ENCODE measurements at places on chromosomes 6 and 20. TPM values are rescaled to one million over a fixed set of nuclear protein-coding genes. Genes with fewer than 3 reads are reported as not detected.

The RHAG gene
- not detected for total RNA-seq

DNA sequence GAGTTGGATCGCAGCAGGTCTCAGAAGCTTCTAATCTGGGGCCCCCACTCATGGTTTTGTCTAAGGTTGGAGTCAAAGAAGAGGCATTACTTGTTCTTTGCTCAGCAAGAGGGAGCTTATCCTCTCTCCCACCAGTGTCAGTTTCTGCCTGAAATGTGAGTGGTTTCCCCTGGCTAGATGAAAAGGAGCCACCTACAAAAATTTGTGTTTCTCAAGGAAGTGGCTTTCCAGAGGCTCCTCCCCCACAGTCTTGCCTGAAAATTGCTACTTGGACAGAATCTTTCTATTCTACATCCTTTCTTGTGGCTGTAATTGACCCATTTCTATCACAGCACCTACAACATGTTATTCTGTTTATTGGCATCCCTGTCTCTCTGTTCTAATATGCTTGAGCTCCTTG lies 37.9 kb downstream of the SCML4 start:
- no peaks in the 10 kb centered on the region for H3K4me1 ChIP-seq
- H3K36me3 ChIP-seq: no peaks in the 10 kb centered on the region
- H3K27ac ChIP-seq: no peak overlapping the region

The BPI gene
- not detected for total RNA-seq

The TCP11 gene
- 0.43 TPM for total RNA-seq

DNA sequence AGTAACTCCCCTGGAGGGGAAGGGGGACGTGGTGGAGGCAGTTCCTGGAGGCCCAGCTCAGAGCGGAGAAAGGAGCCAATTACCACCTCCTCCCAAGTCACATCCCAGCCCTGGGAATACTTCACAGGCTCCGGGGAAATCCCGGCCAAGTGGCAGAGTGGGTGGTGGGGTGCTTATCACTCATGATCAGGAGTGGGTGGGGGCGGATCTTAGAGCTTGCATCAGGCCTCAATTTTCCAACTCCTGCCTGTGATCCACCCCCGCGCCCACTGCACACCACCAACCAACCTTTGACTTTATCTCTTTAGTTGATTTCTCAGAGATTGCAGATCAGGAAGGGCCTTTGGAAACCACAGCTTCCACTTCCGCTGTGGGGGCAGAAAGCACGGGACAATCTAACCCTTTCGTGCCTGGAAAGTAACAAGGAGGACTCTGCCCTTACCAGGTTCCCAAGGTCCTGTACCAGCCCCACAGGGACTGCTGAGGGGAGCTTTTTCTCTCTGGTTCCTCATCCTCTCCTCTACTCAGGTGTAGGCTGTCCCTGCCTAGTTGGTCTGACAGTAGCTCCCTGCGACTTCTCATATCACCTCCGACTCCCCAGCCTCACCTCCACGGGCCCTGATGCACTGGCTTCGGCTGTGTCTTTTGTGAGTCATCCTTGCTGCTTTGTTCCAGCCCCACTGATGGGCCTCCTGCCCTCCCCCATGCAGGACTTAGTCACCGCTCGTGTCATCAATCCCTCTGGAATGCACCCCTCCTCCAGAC lies 24.9 kb upstream of the IER3 start:
- no peaks in the 10 kb centered on the region for H3K27me3 ChIP-seq
- H3K4me3 ChIP-seq: no peak overlapping the region
- peaks cover 10% of the 10 kb centered on the region for H3K4me1 ChIP-seq
- H3K36me3 ChIP-seq: no peaks in the 10 kb centered on the region

The HLA-G gene
- total RNA-seq: not detected

DNA sequence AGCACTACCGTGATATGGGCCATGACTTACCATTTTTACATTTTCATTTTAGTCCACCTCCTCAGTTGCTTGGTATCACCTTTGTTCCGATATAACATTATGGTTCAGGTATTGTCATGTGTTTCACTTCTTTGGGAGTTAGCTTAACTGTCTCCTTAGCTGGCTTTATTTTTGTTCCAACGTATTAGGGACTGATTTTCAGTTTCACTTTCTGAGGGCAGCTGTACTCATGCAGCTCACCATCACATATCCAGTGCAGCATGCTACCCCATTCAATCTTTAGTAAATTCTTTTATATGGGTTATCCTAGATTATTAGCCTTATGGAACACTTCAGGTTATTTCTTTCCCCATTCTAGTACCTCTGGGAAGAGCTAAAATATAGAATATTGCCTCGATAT lies 362.2 kb upstream of the IRAK1BP1 start:
- no peak overlapping the region for H3K4me3 ChIP-seq
- DNase-seq: no peak
- H3K36me3 ChIP-seq: no peaks in the 10 kb centered on the region
- no peaks in the 10 kb centered on the region for H3K27me3 ChIP-seq
- H3K27ac ChIP-seq: no peak overlapping the region

DNA sequence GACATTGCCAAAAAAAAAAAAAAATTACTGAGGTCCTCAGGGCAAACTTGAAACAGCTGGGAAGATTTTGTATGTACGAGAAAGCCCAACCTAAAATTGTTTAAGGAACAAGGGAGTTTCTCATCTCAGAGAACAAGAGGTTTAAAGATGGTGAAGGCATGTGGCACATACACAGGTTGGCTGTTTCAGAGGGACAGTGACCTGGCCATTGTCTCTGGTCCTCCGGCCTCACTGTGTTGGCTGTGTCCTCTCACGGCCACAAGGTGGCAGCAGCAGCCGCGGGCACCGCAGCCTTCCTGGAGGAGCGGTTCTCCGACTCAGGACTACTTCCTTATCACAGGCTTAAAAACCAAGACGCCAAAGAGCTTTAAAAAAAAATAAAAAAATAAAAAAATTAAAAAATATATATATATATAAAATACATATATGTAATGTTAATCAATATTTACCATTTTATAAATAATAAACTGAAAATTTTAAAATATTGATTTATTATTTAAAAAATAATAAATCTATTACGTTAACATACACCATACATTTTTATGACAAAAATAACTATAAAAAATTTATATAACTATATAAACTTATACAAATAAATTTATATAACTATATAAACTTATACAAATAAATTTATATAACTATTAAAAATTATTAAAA lies 52.8 kb downstream of the GTF2H5 start:
- no peaks in the 10 kb centered on the region for H3K27me3 ChIP-seq
- H3K27ac ChIP-seq: no peak overlapping the region
- H3K4me1 ChIP-seq: no peaks in the 10 kb centered on the region
- no peak overlapping the region for H3K4me3 ChIP-seq
- DNase-seq: peak; percentile 86

GRCh38 chr6:25363427-25363826 lies 84.3 kb downstream of the CARMIL1 start:
- peak overlapping the region; percentile 27 for H3K27ac ChIP-seq
- DNase-seq: no peak
- no peak overlapping the region for H3K4me3 ChIP-seq
- peaks cover 15% of the 10 kb centered on the region for H3K4me1 ChIP-seq
- H3K27me3 ChIP-seq: no peaks in the 10 kb centered on the region

DNA sequence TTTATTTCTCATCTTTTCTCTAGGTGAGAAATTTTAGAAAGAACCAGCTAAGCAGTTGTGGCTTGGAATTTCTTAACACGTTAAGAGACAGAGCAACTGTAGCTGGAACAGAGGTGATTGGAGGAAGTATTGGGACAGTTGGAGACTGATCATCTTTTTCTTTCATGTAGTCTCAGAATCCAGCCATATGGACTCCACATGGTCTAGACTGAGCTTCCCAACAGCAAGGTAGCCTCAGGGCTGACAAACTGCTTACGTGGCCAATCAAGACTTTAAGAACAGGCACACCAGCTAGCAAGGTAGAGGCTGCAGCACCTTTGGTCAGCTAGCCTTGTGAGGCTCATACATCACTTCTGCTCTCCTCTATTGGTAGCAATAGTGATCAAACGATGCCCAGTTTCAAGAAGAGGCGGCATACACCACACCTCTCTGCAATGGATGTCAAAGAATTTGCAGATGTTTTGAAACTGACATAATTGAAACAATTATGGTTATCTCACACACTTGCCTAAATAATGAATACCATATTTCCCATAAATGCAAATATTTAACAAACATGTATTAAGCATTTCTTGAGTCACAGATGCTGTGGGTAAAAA lies 590.5 kb upstream of the SLC35B3 start:
- no peak for DNase-seq
- no peak overlapping the region for H3K4me3 ChIP-seq
- H3K27ac ChIP-seq: no peak overlapping the region
- H3K27me3 ChIP-seq: no peaks in the 10 kb centered on the region
- H3K36me3 ChIP-seq: no peaks in the 10 kb centered on the region

- H3K27ac ChIP-seq: no peak overlapping the region
- H3K4me3 ChIP-seq: no peak overlapping the region
- peak; percentile 18 for DNase-seq
- H3K27me3 ChIP-seq: no peaks in the 10 kb centered on the region
These were observed 51.9 kb downstream of the B4GALT5 start for GRCh38 chr20:49661560-49662329.

The RNGTT gene
- 13.4 TPM for total RNA-seq

DNA sequence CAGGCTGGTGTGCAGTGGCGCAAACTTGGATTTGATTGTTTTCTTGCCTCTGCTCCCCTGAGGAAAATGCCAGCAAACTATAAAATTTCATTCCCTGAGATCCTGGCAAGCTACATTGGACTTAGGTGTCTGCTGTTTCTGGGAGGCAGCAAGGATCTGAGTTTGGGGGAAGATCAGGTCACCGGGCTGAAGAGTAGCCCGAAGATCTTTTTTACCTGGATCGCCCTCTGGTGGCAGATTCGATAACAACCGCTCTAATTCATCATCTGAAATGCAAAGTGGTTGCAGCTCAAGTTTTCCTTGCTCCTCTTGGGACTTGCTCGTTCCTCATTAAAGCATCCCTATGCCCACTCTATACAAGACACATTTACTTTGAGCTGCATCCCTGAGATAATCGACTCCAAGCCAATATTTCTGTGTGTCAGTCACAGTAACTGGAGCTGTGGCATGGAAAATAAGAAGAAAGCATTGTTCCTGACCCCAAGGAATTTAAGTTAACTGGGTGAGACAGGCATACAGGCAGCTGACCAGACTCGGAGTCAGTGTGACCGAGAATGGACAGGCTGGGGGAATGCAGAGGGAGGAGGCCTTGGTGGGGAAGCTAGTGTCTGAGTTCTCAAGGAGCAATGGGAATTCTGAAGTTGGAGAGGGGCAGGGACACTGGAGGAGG lies 131.8 kb upstream of the PROKR2 start:
- no peaks in the 10 kb centered on the region for H3K4me1 ChIP-seq
- H3K36me3 ChIP-seq: no peaks in the 10 kb centered on the region
- no peaks in the 10 kb centered on the region for H3K27me3 ChIP-seq
- no peak overlapping the region for H3K27ac ChIP-seq
- no peak overlapping the region for H3K4me3 ChIP-seq

DNA sequence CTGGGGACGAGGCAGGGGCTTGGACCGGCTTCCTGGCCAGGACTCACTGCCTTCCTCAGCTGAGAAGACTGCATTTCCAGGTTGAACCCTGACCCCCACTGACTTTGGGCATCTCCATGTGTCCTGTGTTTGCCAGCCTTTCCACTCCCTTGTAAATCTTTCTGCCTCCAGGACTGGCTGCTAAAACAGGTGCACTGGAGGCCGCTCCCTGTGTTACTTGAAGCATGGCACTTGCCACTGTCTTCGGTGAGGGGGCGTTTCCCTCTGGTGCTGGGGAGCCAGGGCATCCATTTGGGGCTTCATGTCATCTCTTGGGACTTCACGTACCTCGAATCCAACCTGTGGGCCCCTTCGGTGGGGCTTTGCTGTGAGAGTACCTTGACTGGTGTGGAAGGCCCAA lies 6.7 kb upstream of the RBM38 start:
- H3K27me3 ChIP-seq: no peaks in the 10 kb centered on the region
- peaks cover 7% of the 10 kb centered on the region for H3K36me3 ChIP-seq
- H3K4me3 ChIP-seq: no peak overlapping the region
- peak; percentile 57 for DNase-seq
- H3K27ac ChIP-seq: no peak overlapping the region
- H3K4me1 ChIP-seq: no peaks in the 10 kb centered on the region

The SMLR1 gene
- total RNA-seq: not detected

GRCh38 chr6:160146454-160147145 lies 25.0 kb downstream of the SLC22A1 start:
- peak overlapping the region; percentile 80 for H3K27ac ChIP-seq
- H3K4me1 ChIP-seq: peaks cover 30% of the 10 kb centered on the region

The MRPL14 gene
- total RNA-seq: 61.8 TPM

DNA sequence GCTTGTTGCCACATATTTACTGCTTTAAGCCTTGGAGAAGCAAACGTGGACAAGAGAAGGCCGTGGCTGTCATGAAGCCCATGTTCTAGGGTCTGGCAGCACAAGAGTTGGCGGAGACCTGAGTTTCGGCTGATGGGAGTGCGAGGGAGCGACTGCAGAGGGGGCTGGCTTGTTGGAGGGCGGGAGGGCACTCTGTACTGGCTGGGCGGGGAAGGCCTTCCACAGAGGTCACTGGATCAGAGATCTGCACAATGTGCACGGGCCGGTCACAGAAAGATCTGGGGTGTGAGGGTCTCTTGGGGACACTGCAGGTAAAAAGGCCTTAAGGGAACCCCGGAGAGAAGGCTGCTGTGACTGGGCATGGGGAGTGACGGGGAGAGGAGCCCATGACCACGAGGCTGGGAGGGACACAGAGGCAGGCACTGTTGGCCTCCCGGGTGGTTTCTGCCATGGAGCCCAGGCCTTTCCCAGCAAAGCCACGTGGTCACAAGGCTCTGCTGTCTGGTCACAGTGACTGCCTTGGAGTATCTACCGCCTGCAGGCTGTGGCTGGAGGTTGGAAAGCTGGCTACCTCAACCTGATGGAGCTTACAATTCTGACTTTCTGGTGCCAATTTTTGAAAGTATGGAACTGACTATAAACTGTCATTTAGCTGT lies 23.8 kb downstream of the FOXC1 start:
- no peaks in the 10 kb centered on the region for H3K36me3 ChIP-seq
- H3K4me1 ChIP-seq: peaks cover 3% of the 10 kb centered on the region
- H3K4me3 ChIP-seq: no peak overlapping the region
- no peak for DNase-seq

GRCh38 chr6:68990317-68990716 lies 355.2 kb downstream of the ADGRB3 start:
- DNase-seq: no peak
- no peaks in the 10 kb centered on the region for H3K36me3 ChIP-seq
- no peaks in the 10 kb centered on the region for H3K4me1 ChIP-seq
- H3K27ac ChIP-seq: no peak overlapping the region
- no peak overlapping the region for H3K4me3 ChIP-seq
- H3K27me3 ChIP-seq: no peaks in the 10 kb centered on the region

All from ascending aorta (tissue), 2 donors.